ENCODE measurements at places on chromosomes 12 and 14.

DNA sequence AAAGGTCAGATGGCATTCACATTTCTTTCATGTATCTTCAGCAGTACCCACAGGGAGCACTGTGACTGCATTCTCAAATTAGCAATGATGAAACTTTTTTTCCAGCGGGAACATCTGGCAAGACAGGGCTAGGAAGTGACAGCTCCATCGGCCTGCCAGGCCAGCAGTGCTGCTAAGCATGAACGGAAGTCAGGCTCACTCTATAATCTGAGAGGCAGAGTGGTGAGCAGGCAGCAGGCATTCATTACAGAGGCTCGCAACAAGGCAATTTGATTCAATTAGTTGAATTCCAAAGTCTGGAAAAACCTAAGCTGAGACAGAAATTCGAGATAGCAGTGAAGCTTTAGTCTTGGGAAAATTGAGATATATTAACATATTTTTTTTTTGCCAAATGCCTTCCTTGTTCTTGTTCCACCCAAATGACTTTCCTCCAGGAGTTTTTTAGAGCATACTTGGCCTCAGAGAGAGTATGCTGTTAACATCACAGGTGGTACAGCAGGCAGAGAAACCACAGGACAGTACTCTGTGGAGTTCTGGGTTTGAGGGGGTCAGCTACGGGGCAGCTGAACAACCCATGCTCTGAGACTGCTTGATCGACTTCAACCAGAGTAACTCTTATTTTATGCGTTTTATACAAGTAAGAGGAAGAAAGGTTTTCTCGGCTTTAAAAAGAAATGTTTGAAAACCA is 414.9 kb downstream of the APAF1 start:
- DNase-seq = peak; percentile 12

GRCh38 chr12:112182499-112182898 is 57.1 kb downstream of the TRAFD1 start:
- DNase-seq = no peak

- no peak for DNase-seq
Measured at GRCh38 chr14:50947446-50947845, 3.2 kb upstream of the PYGL start.

DNA sequence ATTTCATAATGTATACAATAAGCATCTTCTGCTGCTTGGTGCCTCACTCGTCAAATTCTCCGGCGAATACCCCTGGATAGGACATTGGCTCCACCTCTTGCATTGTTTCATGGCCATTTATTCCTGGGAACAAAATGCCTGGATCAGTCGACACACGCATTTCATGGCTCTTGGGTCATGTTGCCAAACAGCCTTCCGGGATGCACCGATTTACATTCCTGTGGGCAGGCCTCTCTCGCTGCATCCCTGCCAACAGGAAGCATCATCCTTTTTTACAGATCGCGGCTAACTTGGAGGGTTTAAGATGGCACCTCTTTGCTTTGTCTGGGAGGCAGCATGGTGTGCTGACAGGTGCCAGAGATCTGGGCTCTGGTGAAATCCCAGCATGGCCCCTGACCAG is 32.7 kb upstream of the RIMBP2 start:
- no peak for DNase-seq

DNA sequence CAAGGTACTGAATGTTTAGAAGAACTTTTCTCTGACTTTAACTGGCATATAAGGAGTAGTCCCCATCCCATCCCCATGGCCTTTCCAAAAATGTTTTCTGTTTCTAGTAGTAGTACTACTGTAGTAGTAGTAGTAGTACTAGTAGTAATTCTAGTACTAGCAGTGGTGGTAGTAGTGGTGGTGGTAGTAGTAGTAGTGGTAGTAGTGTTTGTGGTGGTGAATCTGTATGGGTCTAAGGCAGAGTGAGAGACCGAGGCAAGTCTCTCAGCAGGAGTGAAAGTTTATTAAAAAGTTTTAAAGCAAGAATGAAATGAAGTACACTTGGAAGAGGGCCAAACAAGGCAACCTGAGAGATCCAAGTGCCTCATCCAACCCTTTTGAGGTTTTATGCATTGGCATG is 58.6 kb downstream of the FOXN4 start:
- DNase-seq = no peak
